ENCODE measurements at places on chromosomes 6 and 20.
A peak's percentile ranks its signal among the peaks of the same experiment; 100 is the strongest.

GRCh38 chr6:150541576-150541975 lies 58.1 kb upstream of the PLEKHG1 start:
- DNase-seq: no peak

DNA sequence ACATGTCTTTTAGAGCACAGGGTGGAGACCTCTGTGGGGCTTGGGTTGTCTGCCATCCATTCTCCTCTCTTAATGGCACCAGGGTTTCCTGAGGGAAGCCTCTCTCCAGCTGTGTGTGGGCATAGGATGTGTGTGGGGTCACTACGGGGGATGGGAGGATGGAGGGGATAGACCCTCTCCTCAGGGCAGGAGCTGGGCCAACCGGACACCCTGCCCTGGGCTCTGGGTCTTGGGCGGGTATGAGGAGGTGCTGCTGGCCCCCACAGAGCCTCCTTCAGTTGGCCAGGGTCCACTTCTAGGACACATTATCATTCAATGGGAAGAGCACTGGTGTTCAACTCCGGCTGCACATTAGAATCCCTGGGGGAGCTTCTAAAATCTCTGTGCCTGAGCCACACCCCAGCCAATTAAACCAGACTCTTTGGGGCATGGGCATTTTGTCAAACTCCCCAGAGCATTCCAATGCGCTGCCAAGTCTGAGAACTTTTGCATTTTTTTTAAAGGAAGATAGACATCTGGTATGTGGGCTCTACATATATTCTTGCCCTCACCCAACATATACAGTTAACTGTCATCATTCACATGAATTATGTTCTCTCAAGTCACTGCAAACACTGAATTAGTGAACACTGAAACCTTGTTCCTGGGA lies 38.5 kb downstream of the TRAM2 start:
- no peak for DNase-seq

GRCh38 chr6:30877419-30878262 lies 6.7 kb upstream of the DDR1 start:
- DNase-seq: peak; percentile 68

- no peak for DNase-seq
Observed at GRCh38 chr6:40661726-40662125, 74.6 kb upstream of the LRFN2 start.

DNA sequence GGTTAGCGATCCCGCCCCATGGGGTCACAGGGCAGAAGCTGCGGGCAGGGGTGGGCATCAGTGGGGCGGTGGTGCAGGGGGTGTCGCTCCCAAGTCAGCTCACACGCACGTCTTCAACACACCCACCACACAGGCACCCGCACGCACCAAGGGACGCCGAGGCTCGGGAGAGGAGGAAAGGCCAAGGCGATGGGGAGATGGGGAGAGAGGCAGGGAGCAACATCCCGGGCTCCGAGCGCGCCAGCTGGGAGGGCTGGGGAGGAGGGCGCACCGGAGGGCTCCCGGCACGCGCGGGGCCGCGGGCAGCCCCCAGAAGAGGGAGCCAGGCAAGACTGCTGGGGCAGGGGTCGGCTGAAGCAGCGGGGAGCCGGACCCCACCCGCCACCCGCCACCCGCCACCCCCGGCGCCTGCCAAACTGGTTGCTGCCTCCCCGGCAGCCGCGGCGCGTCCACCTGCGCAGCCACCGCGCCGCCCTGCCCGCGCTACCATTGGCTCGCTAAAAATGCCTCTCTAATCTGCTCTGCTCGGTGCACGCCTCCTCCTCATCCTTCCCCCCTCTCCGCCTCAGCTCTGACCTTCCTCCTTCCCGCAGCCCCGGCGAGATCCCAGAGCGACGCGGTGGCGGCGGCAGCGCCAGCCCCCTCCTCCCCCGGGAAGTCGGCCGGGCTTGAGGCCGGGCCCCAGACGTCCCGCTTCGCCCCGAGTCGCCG lies at the start of gene PACSIN1:
TSS of gene PACSIN1 (plus strand) at position 546 of the 711 bp plus-strand sequence. CDS start 60,230 bp downstream, outside the sequence.
- DNase-seq: peak; percentile 62

DNA sequence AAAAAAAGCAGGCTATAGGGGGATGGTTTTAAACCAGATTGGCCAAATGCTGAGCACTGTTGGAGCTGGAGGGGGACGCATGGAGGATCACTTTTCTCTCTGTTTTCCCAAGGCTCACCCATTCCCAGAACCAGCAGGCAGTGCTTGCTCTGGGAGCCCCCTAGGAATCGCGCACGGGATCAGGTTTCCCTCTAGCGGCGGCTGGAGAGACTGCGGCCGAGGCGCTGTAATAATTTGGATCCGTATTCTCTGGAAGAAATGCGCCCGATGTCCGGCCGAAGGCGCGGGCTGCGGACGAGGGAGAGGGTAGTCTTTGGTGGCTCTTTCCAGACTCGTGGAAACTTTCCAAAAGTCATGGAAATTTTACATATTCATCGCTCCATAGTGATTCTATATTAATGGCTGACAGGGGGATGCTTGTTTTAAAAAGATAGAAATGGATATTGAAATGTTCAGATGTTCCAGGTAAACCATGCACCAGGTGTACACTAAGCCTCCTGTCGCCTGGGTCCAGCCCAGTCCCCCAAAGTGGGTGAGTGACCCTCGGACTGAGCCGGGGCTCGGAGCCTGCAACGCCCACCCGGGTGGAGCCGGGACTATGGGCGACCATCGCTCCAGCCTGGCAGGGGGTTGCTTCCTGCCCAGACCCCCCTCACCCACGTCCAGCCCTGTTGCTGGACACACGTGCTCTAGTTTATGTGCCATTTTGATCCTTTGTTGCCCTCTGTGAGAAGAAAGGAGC lies 78.7 kb upstream of the PHACTR3 start:
- DNase-seq: peak; percentile 50

GRCh38 chr6:27111743-27112142 lies 135.8 kb upstream of the PRSS16 start:
- no peak for DNase-seq

DNA sequence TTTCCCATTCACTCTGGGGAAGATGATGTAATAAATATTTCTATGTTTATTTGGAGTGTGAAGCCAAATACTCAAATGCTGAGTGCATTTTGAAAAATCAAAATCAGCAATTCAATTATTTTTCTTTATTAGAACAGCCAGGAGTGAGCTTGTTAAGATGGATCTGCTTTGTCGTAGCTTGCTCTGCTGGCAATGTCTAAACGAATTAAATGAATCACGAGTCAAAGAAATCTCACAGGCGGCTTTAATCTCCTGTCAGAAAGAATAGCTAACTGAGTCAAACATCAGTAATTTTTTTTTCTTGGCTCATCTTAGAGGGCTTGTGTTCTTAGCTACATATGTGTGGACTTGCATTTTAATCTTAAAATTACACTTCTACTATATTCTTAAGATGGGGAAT lies 100.2 kb upstream of the HMGN3 start:
- no peak for DNase-seq

- no peak for DNase-seq
Observed at GRCh38 chr20:62828511-62829230, 11.8 kb downstream of the COL9A3 start.

DNA sequence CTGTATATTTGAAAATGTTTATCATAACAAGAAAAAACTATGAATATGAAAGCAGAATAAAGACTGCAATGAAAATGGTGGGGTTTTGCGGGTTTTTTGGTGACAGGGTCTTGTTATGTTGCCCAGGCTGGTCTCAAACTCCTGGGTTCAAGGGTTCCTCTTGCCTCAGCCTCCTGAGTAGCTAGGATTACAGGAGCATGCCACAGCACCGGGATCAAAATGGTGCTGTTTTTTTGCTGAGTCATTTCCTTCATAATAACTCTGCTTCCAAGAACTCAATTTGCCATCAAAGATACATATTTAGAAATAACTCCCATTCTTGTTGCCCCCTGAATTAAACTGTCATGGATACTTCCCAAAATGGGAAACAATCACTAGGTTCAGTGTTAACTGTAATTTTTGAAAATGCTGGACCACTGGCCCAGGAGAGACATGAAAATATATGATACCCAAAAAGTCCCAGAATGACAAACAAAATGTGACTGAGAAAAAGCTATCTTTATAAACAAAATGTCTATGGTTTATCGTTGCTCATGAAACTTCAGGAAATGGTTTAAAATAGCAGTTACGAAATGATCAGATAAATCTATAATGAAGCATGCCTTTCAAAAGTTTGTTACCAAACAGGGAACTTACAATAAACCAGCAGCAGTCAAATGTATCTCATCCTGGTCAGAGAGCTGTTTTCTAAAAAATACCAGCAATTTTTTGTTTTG lies 32.2 kb downstream of the ILRUN start:
- no peak for DNase-seq

DNA sequence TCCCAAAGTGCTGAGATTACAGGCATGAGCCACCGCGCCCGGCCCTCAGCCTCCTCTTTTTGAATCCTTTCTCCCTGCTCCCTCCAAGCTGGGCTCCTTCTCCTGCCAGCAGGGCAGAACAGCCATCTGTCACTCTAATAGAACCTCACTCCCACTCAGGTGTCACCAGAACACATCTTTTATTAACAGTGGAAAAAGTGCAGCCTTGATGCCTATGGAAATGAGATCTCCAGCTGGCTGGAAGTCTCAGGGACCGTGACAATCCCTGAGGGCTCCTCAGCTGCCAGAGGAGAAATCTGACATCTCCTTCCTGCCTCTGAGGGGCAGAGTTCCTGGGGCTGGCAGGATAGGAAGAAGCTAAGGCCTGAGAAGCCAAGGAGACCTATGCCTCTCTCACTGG lies 28.0 kb downstream of the TMC2 start:
- no peak for DNase-seq

DNA sequence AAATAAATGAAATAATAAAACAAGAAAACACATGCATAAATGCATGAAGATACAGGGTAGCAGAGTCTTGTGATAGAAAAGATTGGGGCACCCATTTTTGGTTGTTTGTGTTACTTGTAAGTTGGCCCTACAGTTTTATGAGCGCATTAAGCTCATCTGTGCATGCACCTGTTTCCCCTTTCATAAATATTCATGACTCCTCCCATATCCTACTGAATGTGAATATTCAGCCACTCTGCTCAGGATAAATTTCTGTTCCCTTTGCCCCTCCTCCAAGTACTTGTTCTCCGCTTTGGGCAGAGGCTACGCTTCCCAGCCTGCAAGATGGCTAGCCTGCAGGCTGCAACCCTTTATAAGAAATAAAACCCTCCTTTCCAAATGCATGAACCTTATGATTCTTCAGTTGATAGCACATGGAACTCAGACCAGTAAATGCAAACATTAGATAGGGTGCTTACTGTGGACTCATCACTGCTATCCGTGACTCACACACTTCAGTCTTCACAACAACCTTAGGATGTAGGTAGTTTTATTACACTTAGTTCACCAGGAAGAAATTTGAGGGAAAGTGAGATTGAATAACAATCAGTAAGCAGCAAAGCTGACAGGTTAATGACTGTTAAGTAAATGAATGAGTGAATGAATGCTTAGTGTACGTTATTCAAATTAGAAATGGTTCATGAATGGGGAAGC lies 15.0 kb downstream of the ALDH8A1 start:
- DNase-seq: no peak

DNA sequence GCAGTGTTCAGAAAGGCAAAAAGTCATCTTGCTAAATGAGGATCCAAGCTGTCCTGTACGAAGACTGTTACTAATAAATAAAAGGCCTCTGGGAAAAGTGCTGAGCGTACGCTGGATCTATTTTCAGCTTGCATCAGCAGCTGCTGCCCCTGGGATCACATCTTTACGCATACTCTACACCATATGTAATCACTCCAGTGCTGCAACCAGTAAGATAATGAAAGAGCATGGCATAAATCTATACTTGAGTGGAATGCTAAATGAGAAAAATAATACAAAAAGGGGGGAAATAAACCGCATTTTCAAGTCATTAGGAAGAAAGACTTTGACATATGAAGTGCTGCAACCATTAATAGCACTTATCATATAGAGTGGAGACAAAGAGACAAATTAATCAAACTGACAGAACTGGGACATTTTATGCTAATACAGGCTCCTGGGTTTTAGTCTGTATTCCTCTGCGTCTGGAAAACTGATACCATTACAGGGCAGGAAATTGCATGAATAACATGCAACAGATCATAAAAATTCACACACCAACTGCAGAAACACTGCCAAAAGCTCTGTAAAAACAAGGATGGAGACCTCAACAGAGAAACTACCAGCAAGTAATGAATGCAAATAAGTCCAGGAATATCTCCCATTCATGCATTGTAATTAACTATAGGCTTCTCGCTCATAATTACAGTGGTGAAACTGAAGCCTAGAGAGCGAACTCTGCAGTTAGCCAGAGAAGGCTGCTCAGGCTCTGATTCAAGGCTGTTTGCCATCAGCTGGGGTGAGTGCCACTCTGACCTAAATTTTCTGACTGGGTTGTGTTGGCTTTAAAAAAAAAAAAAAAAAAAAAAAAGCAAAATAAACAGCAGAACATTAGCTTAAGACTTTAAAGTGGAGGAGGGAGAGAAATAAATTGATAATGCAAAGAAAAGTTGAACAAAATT lies 83.8 kb downstream of the GJA10 start:
- DNase-seq: no peak

GRCh38 chr6:111776236-111777221 lies 96.7 kb downstream of the FYN start:
- peak; percentile 47 for DNase-seq

GRCh38 chr20:62370807-62371587 lies 3.9 kb upstream of the LAMA5 start:
- no peak for DNase-seq

DNA sequence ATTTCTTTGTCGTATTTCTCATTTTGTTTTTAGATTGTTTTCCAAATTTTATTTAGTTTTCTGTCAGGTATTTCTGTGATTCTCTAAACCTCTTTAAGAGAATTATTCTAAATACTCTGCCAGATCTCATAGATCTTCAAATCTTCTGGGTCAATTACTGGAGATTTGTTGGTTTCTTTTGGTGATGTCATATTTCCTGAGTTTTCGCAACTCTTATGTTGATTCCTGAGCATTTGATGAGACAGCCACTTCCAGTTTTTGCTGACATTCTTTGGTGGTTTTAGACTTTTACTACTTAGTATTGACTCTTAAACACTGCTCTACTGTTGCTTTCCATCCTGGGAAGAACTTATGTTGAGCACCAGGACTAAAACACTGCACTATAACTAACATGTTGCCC lies 21.9 kb downstream of the ADGB start:
- no peak for DNase-seq

DNA sequence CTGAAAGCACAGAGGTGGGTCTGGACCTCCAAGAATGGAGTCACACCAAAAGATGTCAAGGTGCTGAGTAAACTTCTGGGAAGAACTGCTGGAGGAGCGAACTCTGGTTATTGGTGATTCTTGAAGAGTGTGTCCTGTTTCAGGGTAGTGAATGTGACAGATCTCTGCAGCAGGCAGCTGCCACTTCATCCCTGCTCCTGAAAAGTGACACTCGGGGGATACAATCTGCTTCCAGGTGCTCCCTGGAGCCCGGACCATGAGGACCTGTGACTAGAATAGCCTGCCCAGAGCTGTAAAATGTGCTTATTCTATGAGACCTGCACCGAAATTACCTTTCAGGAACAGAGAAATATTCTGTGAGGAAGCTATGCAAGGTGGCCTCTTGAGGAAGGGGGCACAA lies 191.1 kb downstream of the FOXC1 start:
- DNase-seq: no peak

Data from germinal center (tissue), 1 donor.